Right ventricle myocardium superior (tissue), 1 donor: ENCODE measurements at places on chromosomes 3 and 15.

GRCh38 chr3:72440491-72440890, 407.8 kb downstream of the SHQ1 start:
- no peak for DNase-seq

- DNase-seq, result no peak
These were observed 158.4 kb downstream of the ATG7 start for GRCh38 chr3:11430624-11431023.

- DNase-seq, result no peak
These were observed 474.6 kb upstream of the TPRG1 start for GRCh38 chr3:188697127-188697526.

DNA sequence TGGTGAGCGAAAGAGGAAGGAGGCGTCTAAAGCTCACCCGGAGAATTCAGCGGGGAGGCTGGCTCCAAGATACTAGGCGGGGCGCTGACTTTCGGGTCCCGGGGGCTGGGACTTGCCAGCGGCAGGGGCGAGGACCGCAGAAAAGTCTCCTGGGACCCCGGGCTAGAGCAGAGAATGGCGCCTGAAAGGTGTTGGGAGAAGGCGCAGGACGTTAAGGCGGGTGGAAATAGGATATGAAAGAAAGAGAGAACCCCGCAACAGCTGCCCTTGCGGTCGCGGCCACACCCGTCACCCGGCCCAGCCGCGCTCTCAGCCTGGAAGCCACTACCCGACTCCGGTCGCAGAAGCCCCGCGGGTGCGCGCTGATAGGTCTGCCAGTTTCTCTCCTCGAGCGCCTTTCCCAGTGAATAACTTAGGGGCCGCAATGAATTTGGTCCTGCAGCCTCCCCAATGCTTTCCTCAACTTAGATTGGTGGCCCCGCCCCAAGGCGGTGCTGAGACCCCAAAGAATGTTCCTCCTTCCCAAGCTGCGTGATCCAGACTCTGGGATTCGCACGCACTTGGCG, 604 bp downstream of the LTK start:
- DNase-seq, result no peak

DNA sequence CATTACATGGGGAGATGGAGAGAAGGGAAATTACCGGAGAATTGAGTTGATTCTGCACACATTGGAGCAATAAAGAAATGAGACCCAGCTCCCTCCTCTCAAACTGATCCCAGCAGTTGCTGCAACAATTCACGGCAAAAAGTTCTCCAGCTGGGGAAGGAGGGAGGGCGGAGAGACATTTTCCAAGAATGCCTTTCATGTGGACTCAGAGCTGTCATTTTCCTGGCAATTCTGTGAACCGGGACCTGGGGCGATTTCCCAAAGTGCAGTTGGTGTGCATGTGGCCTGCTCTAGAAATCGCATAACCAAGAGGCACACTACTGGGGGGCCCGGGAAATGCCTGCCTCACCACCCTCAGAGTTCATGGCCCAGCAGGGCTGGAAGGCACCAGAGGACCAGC, 48.7 kb upstream of the IREB2 start:
- no peak for DNase-seq

DNA sequence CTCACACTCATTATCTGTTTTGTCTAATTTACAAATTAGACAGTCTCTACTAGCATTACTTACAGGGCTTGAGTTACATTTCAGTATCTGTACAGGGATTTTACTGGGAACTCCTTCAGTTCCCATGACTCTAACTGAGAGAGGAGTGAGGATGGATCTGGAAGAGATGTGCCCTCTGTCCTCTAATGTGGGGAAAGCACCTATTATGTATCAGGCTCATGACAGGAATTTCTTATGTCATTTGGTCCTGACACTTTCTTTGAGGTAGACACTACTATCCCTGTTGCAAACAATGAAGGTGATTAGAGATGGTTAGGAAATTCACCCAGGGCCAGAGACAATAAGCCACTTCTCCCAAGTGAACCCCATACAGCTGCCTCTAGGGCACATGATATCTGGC, 10.9 kb upstream of the NCKIPSD start:
- no peak for DNase-seq

DNA sequence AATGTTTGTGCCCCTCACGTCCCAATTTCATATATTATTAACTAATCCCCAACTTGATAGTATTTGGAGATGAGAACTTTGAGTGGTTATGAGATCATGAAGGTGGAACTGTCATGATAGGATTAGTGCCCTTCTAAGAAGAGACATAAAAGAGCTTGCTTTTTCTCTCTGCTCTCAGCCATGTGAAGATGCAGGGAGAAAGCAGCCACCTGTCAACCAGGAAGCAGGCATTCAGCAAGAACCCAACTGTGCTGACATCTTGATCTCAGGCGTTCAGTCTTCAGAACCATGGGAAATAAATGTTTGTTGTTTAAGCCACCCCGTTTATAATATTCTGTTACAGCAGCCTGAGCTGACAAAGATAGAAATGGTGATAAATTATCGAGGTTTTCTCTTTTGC, 278.7 kb upstream of the KCNMB2 start:
- DNase-seq, result no peak

DNA sequence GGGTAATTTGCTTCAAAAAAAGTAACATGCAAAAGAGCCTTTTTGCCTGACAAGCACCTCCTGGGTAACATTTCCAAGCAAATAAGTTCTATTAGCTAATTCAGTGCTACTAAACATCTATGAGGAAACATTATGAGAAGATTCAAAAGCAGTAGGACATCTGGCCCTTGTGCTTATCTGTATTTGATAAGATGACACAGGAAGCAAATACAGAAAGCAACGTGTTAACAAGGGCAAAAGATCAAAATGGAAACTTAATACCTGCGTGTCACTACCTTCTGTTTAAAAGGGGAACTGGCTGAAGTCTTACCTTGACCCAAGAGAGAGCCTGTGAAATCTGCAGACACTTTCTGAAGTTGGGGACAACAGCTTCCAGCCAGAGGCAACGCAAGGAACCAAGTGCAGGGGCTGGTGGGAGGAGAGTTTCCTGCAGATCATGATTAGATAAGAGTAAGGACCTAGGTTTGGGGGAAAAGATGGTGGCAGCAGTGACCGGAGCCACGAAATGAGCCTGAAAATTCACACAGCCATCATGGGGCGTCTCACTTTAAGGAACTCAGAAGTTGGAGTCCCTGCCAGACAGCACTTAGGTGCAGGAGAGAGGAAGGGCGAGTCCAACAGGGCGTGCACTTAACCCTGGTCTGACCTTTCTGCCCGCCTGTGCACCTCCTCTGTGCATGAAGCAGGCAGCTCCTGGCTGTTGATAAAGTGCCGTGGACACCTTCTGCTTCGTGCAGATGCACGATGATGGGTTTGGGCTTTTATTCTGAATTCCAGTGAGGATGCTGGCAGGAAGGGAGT, 153.6 kb upstream of the BHLHE40 start:
- DNase-seq, result peak; percentile 65

DNA sequence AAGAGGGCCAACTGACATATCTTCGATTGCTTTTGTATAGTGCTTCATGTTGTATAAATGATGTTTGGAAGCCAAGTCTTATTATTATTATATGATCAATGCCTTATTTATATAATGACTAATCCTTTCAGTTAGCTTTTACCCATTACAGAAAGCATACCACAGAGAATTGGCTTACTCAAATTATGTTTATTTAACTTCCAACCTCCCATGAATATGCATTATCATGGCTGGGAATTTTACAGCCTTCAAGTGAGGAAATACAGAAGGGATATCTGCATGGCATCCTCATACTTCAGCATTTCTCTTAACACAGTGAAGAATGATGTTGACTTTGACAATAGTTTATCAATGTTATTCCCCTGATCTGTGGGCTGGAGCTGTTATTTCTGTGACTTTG, 225.9 kb upstream of the GAP43 start:
- no peak for DNase-seq

GRCh38 chr3:185351396-185351795, 11.5 kb upstream of the MAP3K13 start:
- DNase-seq, result no peak

- no peak for DNase-seq
These were observed 246.9 kb upstream of the AGTR1 start for GRCh38 chr3:148450819-148451218.

- no peak for DNase-seq
These were observed 109.0 kb upstream of the NEDD4 start for GRCh38 chr15:56102441-56102840.

DNA sequence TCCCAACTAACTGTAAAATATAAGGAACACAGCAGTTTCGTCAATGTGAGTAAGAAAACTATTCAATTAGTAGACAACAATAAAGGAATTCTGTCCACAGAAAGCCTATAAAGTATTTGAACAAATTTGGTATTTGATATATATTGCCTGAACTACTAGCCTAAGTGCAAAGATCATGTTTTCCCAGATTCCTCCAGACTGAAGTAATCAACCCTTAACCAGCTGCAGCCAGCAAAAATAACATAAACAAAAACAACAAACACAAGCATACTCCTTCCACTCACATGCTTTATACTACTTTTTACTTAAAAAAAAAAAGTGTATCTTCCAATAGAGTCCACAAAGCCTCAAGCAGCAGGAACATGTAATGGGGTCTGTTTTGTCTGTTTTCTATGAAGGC, 24.1 kb downstream of the PGBD4 start:
- no peak for DNase-seq

- no peak for DNase-seq
These were observed 22.2 kb downstream of the CP start for GRCh38 chr3:149199474-149199873.

DNA sequence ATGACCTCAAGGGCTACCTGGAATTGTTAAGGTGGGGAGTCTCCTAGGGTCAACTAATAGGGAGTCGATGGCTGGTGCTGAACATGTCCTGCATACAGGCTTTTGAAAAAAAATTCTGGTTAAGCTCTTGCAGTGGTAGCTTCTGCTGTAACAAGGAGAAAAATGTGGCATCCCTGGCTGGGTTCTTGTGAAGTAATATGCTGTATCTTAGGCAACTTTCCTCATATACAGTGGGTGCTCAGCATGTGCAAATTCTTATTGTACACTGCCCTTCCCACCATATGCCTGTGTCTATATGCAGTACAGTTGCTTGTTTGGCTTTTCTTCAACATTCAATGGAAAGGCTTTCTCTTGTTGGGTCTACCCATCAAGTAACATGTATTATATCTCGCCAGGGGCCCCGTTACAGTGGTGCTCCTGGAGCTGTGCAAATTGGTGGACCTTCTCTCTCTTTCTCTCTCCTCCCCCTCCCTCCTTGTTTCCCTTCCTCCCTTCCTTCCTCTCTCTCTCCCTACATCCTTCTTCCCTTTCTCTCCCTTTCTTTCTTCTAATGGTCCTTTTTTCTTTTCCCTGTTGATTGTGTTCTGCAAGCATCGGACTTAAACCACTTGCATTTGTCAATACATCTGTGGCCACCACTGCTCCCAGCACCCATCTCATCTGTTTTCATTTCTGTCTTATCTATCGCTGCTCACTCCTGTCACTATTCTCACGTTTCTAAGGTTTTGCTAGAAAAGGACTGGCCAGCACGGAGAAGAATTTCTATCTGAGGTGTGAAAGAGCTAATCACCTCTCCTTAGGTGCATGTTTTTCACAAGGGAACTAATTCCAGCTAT, 35.2 kb downstream of the TGFBR2 start:
- DNase-seq, result no peak

GRCh38 chr3:141521781-141522180, 35.0 kb downstream of the RASA2 start:
- DNase-seq, result no peak

DNA sequence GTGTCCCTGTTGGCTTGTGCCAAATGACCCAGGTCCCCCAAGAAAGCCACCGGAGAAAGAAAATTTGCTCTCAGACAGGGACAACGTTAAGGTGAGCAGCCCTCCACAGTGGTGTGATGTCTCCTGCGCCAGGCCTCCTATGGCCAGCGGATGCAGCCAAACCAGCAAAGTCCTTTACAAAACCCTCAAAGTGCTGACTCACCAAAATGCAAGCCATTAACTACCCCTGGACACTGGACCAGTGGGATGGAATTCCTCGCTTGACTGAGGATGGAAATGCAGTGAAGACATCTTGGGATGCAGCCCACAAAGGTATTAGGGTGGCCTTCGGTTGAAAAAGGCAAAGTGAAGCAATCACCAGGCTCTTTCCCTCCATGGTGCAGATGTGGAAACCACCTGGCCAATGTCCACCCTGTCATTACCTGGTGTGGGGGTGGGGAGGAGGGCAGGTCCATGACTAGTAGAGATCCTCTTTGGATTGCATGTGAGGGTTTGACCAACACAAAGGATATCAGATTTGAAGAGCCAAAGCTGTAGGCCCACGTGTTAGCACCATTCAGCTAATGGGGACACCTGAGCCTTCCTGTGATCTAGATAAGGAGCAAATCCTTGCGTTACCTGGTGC, 127.4 kb upstream of the SLC6A11 start:
- no peak for DNase-seq

DNA sequence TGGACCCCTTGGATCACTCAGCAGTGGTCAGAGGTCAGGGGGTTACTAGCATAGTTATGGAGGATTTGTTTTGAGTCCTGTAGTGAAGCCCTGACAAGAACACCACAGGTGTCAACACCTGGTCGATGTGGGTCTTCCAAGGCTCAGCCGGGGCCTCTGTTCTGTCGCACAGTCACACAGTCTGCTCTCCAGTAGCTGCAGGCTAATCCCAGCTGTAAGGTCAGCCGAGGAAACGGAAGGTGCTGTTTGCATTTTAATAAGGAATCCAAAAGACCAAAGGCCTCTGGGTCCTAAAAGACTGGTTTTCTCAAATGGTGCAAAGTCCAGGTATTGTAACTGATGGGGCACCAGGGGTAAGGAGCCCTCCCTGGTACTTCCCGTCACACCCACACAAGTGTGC, 71.7 kb downstream of the RPLP1 start:
- DNase-seq, result no peak

DNA sequence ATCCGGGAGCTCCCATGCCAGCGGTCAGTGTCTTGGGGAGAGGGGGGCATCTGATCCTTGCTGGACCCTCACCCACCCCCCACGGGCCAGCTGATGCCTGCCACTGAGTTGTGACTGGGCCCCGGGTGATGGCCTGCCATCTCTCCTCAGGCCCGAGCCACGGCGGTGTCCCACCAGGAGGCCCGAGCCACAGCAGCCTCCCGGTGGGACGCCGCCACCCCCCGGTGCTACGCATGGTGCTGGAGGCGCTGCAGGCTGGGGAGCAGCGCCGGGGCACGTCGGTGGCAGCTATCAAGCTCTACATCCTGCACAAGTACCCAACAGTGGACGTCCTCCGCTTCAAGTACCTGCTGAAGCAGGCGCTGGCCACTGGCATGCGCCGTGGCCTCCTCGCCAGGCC, 4.3 kb downstream of the H1-8 start:
- no peak for DNase-seq

GRCh38 chr3:178949896-178950295, 121.7 kb downstream of the ZMAT3 start:
- no peak for DNase-seq

GRCh38 chr15:43285609-43286037, 18.9 kb upstream of the TGM5 start:
- no peak for DNase-seq

- no peak for DNase-seq
These were observed 30.5 kb downstream of the PLXND1 start for GRCh38 chr3:129575997-129576384.

DNA sequence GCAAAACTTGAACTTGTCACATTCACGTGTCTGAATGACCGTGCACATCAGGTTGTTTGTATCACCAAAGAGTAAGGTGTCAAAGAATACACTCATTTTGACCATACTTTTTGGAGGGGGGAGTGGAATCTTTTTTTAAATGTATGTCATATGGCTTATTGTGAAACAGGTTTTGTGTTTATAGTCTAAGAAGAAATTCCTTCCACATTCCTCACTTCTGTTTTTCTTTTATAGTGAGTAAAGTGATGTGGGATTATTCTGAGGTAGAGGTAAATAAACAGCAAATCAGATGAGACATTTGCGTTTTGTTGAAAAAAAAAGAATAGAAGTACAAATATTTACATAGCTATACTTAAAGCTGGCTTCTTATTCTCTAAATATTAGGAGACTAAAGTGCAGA, 33.0 kb downstream of the SRP14 start:
- no peak for DNase-seq
